Cardiac fibroblast (primary cell): ENCODE measurements at places on chromosomes 3 and 15.

DNA sequence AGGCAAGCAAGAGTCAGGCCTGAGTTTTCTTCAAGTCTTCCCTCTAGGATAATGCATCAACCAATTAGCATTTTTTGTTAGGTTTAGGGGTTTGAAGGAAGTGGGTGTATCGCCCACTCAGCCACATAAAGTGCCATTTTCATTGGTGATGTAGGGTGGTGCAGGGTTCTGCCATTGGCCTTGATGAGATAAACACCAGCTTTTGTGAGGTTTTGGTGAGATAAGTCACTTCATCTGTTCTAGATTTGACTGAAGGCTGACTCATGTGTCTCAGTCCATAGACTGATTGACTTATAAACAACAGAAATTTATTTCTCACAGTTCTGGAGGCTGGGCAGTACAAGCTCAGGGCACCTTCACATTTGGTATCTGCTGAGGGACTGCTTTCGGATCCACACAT, 84.5 kb upstream of the C3orf80 start:
- DNase-seq = no peak

- DNase-seq = no peak
Observed at GRCh38 chr3:191959876-191960413, 499.0 kb downstream of the PYDC2 start.

DNA sequence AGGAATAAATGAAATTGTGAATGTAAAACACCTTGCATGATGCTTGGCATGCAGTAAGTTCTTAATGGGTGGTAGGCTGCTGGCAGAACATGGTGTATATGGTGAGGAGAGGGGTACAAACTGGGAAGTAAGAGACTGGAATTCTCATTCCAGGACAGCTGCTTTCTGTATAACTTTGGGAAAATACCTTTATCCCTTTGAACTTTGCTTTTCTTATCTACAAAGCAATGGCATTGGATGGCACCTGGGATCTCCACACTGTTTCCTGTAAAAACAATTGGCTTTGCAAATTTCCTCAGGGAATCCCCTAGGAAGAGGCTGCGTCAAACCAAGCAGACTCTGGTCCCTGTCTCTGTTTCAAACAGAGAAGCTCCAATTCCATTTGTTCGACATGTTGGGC, 100.7 kb upstream of the SLC4A7 start:
- no peak for DNase-seq

GRCh38 chr15:68223171-68223570, 6.4 kb downstream of the CLN6 start:
- DNase-seq = no peak

DNA sequence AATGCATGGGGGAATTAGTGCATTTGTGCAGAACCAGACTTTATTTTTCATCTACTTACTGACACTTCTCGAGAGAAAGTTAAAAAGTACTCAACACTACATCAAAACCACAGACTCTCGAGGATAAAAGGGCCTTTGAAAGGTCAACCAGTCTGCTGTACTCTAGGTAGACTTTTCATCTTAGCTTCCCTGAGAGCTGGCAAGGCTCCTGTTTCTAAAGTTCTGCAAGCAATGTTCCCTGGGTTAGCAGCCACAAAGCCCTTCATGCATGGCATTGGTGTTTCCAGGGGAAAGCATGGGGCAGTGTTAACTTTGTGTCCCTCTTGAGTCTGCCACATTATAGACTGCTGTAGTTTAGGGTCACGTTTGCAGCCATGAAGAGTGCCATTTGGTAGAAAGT, 106.4 kb upstream of the PFN2 start:
- DNase-seq = no peak

DNA sequence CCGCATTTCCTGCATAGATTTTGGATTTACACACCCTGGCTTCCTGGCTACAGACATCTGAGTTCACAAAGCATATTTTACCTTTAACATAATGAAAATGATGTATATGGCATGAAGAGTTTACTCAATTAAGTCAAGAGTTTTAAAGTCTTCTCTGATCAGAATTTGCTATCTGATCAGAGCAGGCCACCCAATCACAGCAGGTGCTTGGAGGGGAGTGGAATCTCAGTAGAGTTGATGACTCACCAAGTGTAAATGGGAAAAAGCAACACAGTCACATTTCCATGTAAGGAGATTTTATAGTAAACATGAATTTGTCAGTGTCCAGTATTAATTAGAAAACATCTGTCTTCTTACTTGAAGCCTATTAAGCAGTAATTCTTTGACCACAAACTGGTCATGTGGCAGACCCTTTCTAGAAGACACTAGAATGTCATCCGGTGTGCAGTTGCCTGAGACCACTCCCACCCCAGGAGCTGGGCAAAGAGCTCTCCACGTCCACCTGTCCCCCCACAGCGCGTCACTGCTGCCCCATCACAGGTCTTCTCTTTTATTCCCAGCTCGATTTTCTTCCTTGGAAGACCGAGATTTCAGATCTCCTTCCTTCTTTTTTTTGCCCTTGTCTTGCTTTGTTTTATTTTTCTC, 10.8 kb downstream of the MESD start:
- no peak for DNase-seq

GRCh38 chr3:31639828-31640227, 107.1 kb downstream of the STT3B start:
- no peak for DNase-seq

- DNase-seq = no peak
Observed at GRCh38 chr15:101709466-101709865, 14.8 kb downstream of the TARS3 start.

- DNase-seq = peak; percentile 2
Observed at GRCh38 chr3:21017115-21017852, 733.7 kb downstream of the ZNF385D start.

DNA sequence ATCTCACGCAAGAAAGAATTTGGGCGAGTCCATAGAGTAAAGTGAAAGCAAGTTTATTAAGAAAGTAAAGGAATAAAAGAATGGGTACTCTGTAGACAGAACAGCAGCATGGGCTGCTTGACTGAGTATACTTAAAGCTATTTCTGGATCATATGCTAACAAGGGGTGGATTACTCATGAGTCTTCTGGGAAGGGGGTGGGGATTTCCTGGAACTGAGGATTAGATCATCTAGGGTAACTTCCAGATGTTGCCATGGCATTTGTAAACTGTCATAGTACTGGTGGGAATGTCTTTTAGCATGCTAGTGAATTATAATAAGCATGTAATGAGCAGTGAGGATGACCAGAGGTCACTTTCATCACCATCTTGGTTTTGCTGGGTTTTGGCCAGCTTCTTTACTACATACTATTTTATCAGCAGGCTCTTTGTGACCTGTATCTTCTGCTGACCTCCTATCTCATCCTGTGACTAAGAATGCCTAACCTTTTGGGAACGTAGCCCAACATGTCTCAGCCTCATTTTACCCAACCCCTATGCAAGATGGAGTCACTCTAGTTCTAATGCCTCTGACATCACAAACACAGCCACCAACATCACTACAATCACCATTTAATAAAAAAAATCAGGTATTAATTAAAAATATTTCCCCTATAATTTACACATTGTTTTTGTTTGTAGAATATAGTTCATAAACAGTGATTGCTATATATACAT, 890.7 kb upstream of the EPHA6 start:
- DNase-seq = peak; percentile 99

DNA sequence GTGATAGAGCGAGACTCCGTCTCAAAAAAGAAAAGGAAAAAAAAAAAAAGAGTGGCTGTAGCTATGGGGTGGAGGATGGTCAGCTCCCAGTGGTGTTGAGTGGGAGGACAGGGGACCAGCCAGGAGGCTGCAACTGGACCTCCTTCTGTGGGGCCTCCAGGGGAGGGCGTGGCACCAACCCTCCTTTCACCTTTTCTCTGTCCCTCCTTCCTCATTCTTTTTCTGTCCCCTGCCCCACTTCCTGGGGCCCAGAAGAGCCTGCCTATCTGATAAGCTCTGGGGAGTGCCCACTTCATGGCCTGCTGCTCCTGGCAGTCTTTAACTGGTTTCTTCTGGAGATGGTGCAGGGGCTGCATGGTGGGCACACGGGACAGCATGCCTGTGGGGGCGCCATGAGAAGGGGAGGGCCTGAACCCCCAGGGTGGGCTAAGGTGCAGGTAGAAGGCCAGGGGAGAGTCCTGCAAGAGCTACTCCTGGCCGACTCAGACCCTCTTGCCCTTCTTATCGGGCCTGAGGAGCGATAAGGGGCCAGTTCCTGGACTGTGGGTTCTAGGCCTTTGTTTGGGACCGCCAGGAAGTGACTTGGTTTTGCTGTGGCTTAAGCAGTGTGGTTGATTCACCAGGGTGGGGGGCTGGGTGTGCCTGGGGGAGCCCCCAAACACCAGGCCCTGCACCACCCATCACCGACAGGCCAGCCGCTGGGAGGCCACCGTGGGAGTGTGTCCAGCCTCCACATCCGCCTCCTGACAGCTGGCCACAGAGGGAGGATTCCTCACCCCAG, 49.4 kb upstream of the FLNB start:
- peak; percentile 61 for DNase-seq

DNA sequence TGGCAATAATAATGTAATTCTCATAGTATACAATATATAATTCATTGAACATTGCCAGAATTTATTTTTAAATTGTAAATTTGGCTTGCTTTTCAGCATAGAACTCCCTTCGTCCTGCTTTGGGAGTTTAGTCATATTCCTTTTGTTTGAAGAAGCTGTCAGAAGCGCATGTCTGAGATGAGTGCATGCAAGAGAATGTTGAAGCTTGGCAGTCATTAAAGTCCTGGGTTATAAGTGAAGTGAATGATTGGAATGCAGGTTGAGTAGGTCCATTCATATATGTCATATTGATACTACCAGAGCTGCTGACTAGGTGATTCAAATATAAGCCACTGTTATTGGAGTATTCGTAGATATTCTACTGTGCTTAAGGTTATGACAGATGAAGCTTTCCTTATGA, 243.6 kb upstream of the MDFIC2 start:
- DNase-seq = no peak

GRCh38 chr15:77716632-77717332, 84.1 kb upstream of the LINGO1 start:
- no peak for DNase-seq

- no peak for DNase-seq
Observed at GRCh38 chr3:174023421-174023820, 625.9 kb downstream of the NLGN1 start.

DNA sequence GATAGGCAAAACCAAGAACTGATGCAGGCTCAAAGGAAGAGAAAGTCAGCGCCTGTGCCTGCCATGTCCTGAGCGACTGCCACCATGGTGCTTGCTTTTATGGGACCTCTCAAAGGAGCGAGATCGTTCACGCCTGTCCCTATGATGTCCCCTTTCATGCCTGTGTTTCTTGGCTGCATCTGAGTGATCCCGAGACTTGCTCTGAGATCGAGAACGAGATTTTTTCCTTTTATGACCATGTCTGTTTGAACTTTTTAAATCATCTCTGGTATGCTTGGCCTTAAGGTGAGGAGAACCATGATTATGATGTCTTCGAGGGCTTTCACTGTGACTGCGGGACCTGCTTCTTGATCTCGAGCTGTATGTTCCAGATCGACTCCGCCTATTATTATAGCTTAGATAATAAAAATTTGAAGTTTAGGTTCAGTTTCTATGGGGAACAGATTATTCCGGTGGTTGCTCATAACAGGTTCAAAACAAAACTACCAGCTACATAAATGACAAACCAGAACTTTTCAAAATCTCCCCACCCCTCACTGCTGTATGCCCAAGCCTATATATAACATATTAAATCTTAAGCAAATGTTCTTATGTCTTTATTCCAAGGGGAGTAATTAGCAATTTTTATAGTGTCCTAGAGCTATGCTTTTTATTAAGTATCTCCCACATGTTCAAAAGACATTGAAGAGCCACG, 11.6 kb downstream of the CCNL1 start:
- DNase-seq = no peak

DNA sequence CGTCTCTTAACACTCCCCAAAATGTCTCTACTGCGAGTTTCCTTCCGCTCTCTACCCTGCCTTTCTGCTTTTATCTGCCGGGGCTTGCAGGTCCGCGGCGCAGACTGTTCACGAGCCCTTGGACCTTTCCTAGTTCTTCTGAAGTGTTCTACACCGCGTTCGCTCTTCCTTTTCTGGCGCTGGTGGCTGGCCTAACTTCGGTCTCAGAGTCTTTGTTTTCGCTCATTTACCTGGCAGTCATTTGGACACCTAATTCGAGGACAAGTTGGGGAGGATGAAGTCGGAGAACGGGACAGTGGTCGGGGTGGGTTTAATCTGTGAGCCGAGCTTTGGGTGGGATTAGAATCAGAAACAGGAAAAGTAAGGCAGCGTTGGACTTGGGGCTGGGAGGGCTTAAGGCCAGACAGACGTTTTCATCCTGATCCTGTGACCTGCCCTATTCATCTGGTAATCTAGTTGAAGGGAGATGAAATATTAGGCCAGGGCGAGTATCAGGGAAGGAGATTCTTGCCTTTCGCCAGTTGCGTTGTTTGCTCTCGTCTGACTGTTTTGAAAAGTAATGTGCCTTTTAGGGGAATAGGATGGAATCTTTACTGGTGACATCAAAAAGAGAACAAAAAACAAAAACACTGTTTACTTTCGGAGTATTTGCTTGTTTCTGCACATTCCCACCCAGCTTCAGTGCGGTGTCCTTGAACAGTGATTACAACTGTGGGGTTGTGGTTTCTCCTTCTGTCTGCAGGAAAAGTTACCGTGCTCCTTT, 1.8 kb downstream of the DIPK2A start:
- peak; percentile 91 for DNase-seq

DNA sequence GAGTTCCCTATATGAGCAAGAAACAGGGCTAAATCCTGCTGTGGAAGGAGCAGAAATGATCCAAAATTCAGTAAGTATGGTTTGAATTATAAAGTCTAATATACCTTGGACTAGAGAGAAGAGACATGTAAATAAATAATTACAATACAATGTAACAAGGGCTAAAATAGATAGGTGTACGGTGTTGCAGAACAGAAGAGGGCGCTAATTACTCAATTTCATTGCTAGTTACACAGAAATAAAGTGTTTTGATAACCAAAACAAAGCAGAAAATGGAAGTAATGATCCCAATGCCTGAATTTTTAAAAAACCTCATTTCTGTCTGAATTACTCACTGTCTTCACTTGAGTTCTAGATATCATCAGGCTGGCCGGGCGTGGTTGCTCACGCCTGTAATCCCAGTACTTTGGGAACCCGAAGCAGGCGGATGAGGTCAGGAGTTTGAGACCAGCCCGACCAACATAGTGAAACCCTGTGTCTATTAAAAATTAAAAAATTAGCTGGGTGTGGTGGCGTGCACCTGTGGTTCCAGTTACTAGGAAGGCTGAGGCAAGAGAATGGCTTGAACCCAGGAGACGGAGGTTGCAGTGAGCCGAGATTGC, 8.3 kb upstream of the PLCH1 start:
- DNase-seq = peak; percentile 65

DNA sequence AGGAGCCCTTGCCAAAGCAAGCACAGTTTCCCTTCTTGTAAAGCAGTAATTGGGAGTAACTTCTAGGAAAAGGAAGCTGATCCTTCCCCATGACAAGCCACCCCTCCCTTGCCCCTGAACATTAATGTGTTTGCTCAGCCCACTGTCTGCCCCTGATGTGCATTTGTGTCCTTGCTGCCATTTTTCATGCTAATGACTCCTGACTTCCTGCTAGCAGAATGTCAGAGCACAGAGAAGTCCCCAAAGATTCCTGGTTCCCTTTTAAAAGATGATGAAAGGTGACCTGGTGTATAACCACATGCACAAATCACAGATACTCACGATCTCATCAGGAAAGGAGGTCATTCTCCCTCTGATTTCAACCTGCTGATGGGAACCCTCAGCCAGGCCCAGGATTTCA, 44.2 kb upstream of the WNT5A start:
- no peak for DNase-seq

GRCh38 chr3:44999782-45000181, 23.7 kb downstream of the EXOSC7 start:
- no peak for DNase-seq
